ENCODE measurements at places on chromosomes 4 and X. TPM values are rescaled to one million over a fixed set of nuclear protein-coding genes. Genes with fewer than 3 reads are reported as not detected.

The RASGEF1B gene
- 8.4 TPM for total RNA-seq

The BRS3 gene
- total RNA-seq: not detected

- no peaks in the 10 kb centered on the region for H3K27me3 ChIP-seq
- no peak overlapping the region for H3K27ac ChIP-seq
- no peaks in the 10 kb centered on the region for H3K4me1 ChIP-seq
- H3K4me3 ChIP-seq: peak overlapping the region; percentile 60
These were observed 579 bp upstream of the GABRA2 start for GRCh38 chr4:46390355-46391058.

GRCh38 chr4:2813446-2814405 is 20.8 kb downstream of the SH3BP2 start:
- no peaks in the 10 kb centered on the region for H3K27me3 ChIP-seq
- H3K36me3 ChIP-seq: no peaks in the 10 kb centered on the region
- peaks cover 8% of the 10 kb centered on the region for H3K4me1 ChIP-seq

The RGN gene
- total RNA-seq: 1.5 TPM

- H3K27me3 ChIP-seq: no peaks in the 10 kb centered on the region
- no peak overlapping the region for H3K4me3 ChIP-seq
- DNase-seq: no peak
- no peaks in the 10 kb centered on the region for H3K36me3 ChIP-seq
- H3K27ac ChIP-seq: no peak overlapping the region
These were observed 106.4 kb upstream of the SCOC start for GRCh38 chr4:140266958-140267568.

DNA sequence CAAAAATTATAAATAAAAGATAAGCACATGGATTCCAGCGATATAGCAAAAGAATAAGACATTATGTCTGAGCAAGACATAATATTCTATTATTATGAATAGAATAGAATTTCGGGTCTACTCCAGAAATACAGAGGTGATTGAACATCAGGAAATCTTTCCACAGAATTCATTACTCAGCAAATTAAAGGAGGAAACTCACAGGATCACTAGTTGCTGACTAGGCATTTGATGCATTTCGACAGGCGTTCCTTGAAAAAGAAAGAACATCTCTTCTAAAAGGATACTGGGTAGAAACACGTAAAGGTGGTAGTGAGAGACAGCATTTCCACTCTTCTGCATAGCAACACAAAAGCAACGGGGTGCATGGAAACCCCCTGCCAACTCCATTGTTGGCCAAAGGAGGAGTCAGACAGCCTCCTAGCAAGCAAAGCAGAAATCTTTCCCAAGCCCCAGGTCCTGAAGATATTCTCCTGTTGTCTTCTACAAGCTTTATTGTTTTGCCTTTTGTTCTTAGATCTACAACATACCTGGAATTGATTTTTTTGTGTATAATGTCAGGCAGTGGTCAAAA is 14.3 kb upstream of the PDZD4 start:
- no peak for DNase-seq
- H3K36me3 ChIP-seq: no peaks in the 10 kb centered on the region
- H3K27me3 ChIP-seq: no peaks in the 10 kb centered on the region
- no peaks in the 10 kb centered on the region for H3K4me1 ChIP-seq
- H3K4me3 ChIP-seq: no peak overlapping the region
- no peak overlapping the region for H3K27ac ChIP-seq

The SMIM10 gene
- 11.7 TPM for total RNA-seq

The TENM3 gene
- total RNA-seq: 2.8 TPM

- DNase-seq: no peak
- H3K4me1 ChIP-seq: no peaks in the 10 kb centered on the region
- no peaks in the 10 kb centered on the region for H3K36me3 ChIP-seq
These were observed 818 bp downstream of the RAI2 start for GRCh38 chrX:17860179-17860780.

DNA sequence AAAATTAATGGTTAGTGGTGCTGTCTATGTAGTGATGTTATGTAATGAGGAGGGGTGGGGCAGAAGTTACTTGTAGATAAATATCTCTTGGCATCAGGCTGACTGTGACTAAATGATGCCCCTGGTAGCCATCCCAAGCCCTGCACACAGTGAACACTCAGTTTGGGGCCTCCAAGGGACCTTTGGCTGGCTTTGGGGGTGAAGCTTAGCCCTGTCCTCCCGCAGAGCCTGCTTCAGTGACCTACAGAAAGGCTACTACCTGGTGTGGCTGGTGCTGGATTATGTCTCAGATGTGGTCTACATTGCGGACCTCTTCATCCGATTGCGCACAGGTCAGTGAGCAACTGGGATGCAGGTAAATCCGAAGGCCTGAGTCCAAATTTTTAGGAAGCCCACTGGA is 7.8 kb downstream of the CNGA2 start:
- no peak overlapping the region for H3K27ac ChIP-seq
- no peaks in the 10 kb centered on the region for H3K4me1 ChIP-seq
- H3K27me3 ChIP-seq: no peaks in the 10 kb centered on the region
- H3K4me3 ChIP-seq: no peak overlapping the region

DNA sequence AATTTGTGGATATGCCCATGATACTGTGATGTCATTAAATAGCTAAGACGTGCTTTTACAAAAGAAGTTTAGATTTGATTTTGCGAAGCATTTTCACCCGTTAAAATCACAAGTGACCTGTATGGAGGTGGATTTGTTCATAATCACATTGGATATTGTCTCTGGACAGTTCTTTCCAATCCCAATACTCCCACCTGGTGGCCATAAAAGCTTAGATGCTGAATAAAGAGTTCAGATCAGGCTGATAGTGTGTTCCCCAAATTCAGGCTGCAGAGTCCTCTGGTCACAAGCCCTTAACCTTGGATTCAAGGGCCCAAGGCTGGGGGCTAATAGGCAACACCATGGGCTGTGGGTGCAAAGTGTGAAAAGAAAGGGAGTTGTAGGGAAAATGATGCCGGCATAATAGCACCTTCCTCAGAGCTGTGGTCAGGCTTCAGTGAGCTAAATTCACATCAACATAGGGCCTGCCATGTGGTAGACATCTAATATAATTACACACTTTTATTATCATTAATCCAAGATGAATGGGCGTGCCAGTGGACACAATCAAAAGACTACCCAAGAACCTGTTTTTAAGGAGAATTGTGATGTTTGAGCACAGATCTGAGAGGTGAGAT is 28.1 kb downstream of the SMIM43 start:
- no peak overlapping the region for H3K4me3 ChIP-seq
- no peaks in the 10 kb centered on the region for H3K4me1 ChIP-seq
- H3K27me3 ChIP-seq: no peaks in the 10 kb centered on the region
- no peaks in the 10 kb centered on the region for H3K36me3 ChIP-seq

GRCh38 chr4:25155947-25156346 is 4.3 kb downstream of the SEPSECS start:
- DNase-seq: no peak
- H3K4me1 ChIP-seq: no peaks in the 10 kb centered on the region
- H3K36me3 ChIP-seq: peaks cover 2% of the 10 kb centered on the region
- no peak overlapping the region for H3K4me3 ChIP-seq
- no peak overlapping the region for H3K27ac ChIP-seq

The TCEAL6 gene
- total RNA-seq: not detected

The SULT1B1 gene
- 0.96 TPM for total RNA-seq

DNA sequence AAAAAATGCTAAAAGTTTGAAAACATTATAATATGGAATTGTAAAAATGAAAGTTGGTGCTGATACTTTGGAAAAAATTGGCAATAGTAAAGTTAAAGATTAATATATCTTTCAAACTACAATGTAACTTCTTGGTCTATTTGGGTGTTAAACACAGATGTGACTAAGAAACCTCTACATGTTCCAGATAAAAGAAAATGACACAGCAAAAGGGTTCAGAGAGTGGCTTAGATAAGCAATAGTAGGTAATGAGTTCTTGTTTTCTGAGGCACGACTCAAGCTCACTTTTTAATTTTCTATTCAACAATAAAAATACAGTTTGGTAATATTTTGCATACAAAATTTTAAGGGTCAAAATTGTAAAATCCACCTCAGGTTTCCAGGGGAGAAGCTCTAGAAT is 292.7 kb downstream of the GALNTL6 start:
- no peaks in the 10 kb centered on the region for H3K4me1 ChIP-seq
- no peak for DNase-seq
- no peak overlapping the region for H3K27ac ChIP-seq
- H3K36me3 ChIP-seq: no peaks in the 10 kb centered on the region
- H3K27me3 ChIP-seq: no peaks in the 10 kb centered on the region

The CHST7 gene
- 64.6 TPM for total RNA-seq

GRCh38 chr4:108010167-108010566 is 20.5 kb downstream of the HADH start:
- DNase-seq: no peak
- peaks cover 25% of the 10 kb centered on the region for H3K36me3 ChIP-seq
- no peaks in the 10 kb centered on the region for H3K27me3 ChIP-seq
- H3K4me1 ChIP-seq: no peaks in the 10 kb centered on the region

DNA sequence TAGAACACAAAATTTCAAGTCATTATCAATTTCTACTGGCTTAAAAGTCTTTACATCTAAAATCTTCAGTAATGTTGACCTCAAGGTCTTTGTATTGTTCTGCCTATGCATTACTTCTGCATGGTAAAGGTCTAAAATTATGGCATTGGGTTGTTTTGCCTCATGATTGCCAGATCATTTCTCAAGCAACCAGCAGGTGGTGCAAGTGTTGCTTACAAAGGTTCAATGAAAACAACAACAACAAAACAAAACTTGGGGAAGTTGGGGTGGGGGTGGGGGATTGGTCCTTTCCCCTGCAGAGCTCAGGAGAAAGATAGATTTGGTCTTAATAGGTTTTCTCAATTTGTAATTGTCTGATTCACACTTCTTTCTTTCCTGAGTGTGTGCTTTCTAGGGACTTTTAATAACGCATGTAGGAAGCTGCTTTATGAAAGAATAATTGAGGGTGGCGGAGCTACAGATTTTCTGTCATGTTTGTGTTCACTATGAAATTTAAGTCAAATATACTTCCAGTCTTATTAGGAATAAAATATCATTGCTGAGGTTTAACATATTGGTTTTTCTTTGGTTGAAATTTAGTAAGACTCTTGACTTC is 145.1 kb downstream of the COL4A5 start:
- no peaks in the 10 kb centered on the region for H3K27me3 ChIP-seq
- DNase-seq: no peak

The MAB21L2 gene
- total RNA-seq: not detected

GRCh38 chr4:24262084-24262483 is 322.3 kb downstream of the DHX15 start:
- DNase-seq: no peak
- no peak overlapping the region for H3K4me3 ChIP-seq

The BMP3 gene
- not detected for total RNA-seq
